ENCODE measurements at places on chromosomes 13 and 19.

DNA sequence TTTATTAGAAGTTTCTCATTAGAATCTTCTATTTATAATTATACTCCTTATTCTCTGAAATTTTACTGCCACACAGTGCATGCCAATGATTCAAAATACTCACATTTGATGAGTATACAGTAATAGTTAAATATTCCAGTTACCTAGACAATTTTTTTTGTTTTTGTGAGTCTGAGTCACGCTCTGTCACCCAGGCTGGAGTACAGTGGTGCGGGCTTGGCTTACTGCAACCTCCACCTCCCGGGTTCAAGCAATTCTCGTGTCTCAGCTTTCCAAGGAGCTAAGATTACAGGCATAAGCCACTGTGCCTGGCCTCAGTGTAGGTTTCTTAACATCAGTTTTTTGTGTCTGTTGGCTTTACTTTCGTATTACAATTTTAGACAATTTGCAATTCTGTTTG is 87.1 kb downstream of the ZNF486 start:
- peaks cover 2% of the 10 kb centered on the region for H3K4me1 ChIP-seq
- no peak overlapping the region for H3K27ac ChIP-seq
- no peaks in the 10 kb centered on the region for H3K27me3 ChIP-seq

DNA sequence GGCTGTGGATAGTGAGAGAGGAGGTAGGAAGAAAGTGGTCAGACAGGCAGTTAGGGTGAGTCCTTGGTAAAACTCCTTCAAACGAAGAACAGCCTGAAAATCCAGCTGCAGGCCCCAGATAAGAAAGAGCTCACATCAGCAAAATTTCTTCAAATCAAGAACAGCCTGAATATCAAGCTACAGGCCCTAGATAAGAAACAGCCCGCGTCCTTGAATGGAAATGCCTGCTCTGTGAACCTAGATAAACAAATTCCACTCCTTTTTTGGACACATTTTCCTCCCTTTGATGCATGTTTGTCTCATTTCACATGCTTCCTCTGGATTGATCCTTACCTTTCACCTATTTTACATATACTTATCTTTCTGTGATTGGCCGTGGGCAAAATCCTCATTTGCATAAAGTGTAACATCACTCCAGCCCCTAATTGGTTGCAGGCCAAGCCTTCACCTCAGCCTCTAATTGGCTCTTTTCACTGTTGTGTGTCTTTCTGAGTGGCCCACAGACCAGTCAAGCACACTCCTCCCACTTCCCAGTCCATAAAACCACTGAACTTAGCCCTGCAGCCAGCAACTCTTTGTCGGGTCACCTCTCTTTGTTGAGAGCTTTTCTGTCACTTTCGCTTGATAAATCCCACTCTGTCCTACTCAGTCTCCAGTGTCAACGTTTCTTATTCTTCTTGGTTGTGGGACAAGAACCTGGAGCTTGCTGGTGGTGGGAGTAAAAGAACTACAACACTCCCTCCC is 6.0 kb upstream of the SULT2A1 start:
- H3K36me3 ChIP-seq: peaks cover 2% of the 10 kb centered on the region
- H3K27me3 ChIP-seq: peaks cover 3% of the 10 kb centered on the region
- H3K4me3 ChIP-seq: no peak overlapping the region
- H3K4me1 ChIP-seq: no peaks in the 10 kb centered on the region
- H3K27ac ChIP-seq: no peak overlapping the region

DNA sequence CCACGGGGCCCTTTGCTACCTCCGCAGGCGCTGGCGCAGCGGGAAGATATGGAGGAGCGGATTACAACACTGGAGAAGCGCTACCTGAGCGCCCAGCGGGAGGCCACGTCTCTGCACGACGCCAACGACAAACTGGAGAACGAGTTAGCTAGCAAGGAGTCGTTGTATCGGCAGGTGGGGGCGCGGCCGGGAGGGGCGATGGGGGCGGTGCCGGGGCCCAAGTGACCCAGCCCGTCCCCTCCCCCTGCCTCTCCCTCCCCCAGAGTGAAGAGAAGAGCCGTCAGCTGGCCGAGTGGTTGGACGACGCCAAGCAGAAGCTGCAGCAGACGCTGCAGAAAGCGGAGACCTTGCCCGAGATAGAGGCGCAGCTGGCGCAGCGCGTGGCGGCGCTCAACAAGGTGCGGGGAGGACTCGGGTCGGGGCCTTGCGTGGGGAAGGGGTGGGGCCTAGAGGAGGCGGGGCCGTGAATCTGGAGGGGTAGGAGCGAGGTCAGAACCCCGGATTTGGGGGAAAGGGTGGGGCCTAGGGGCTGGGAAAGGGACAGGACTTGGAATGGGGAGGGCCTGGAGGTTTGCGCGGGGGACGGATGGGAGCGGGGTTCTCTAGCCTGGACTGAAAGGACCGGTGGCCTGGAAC is 13.7 kb downstream of the PPFIA3 start:
- peaks cover 49% of the 10 kb centered on the region for H3K27me3 ChIP-seq
- peaks cover 27% of the 10 kb centered on the region for H3K4me1 ChIP-seq
- no peak overlapping the region for H3K27ac ChIP-seq
- DNase-seq: no peak
- H3K36me3 ChIP-seq: peaks cover 48% of the 10 kb centered on the region

GRCh38 chr13:114116734-114117133 is 15.7 kb downstream of the RASA3 start:
- H3K27me3 ChIP-seq: no peaks in the 10 kb centered on the region
- H3K4me1 ChIP-seq: peaks cover 38% of the 10 kb centered on the region
- H3K4me3 ChIP-seq: no peak overlapping the region
- no peak for DNase-seq
- peaks cover 6% of the 10 kb centered on the region for H3K36me3 ChIP-seq

DNA sequence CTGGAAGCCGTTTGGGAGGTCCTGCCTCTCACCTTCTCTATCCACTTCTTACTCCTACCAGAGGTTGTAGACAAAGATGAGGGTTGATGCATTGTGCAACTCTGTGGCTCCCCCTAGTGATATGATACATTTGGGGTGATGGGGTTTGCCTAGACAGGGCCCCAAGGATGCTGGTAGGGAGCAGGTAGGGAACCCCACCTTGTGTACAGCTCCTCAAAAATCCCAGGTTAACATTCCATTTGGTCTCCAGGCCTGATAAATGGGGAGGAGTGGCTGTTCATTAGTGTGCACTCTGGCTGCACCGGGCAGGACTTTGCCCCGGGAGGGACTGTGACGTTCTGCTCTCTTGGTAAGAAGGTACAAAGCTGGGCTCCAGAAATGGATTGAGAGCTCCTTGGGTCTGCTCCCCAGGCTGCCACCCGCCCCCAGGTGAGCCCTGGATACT is 19.2 kb downstream of the SIGLEC8 start:
- H3K4me1 ChIP-seq: peaks cover 30% of the 10 kb centered on the region
- H3K27me3 ChIP-seq: no peaks in the 10 kb centered on the region
- H3K4me3 ChIP-seq: no peak overlapping the region
- DNase-seq: peak; percentile 30
- no peaks in the 10 kb centered on the region for H3K36me3 ChIP-seq

GRCh38 chr19:8251025-8251472 is 41.9 kb downstream of the CERS4 start:
- no peaks in the 10 kb centered on the region for H3K27me3 ChIP-seq
- peaks cover 29% of the 10 kb centered on the region for H3K36me3 ChIP-seq
- no peak overlapping the region for H3K27ac ChIP-seq
- peaks cover 17% of the 10 kb centered on the region for H3K4me1 ChIP-seq
- no peak overlapping the region for H3K4me3 ChIP-seq

DNA sequence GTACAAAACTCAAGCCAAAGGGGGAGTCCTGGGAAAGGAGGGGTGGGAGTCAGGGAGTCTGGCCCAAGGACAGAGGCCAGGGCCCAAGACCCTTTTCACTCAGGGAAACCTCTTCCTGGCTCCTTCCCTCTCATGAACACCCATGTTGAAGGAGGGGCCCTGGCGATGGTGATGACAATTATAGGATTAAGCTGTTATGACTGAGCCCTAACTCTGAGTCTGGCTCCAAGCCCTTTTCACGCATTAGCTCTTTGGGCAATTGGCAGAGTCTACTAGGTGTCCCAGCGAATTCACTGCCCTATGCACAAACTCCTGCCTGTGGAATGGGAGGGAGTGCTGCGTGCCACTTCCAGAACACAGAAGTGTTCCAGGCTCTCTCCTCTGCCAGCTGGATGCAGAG is 20.7 kb downstream of the ZNF575 start:
- no peak overlapping the region for H3K27ac ChIP-seq
- H3K36me3 ChIP-seq: peaks cover 53% of the 10 kb centered on the region
- no peaks in the 10 kb centered on the region for H3K27me3 ChIP-seq
- no peak overlapping the region for H3K4me3 ChIP-seq

GRCh38 chr13:33728271-33729037 is 89.5 kb upstream of the RFC3 start:
- DNase-seq: peak; percentile 48
- H3K27me3 ChIP-seq: peaks cover 24% of the 10 kb centered on the region
- peaks cover 2% of the 10 kb centered on the region for H3K36me3 ChIP-seq
- peaks cover 40% of the 10 kb centered on the region for H3K4me1 ChIP-seq

All from stimulated activated naive B cell treated with anti-CD40 and anti-IgM and Interleukin-4, amounts not matched to agents 10 μg/mL and 1 μg/mL and 100 μg/mL, for 72 hours (primary cell).